ENCODE measurements at places on chromosomes 5 and 9.

DNA sequence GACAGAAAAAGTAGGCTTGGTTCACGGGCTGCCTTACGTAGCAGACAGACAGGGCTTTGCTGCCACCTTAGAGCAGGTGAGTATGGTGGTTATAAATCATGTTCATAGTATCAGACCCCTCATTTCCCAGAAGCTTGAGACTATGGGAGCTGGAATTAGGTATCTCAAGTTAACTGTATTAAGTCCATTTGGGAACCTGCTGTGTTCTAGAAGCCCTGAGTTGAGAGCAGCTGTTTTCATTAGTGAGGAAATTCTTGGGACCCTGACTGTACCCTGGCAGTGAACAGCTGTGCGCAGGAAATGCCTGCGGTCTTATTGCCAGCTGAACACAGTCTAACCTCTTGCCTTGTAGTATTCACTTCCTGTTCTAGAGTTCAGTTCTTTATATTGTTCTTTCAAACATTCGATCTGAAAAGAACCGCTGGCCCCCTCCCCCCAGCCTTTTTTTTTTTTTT lies 29.8 kb downstream of the UGCG start:
- DNase-seq, result no peak

GRCh38 chr9:101130054-101130453 lies 101.5 kb downstream of the PLPPR1 start:
- DNase-seq, result no peak

DNA sequence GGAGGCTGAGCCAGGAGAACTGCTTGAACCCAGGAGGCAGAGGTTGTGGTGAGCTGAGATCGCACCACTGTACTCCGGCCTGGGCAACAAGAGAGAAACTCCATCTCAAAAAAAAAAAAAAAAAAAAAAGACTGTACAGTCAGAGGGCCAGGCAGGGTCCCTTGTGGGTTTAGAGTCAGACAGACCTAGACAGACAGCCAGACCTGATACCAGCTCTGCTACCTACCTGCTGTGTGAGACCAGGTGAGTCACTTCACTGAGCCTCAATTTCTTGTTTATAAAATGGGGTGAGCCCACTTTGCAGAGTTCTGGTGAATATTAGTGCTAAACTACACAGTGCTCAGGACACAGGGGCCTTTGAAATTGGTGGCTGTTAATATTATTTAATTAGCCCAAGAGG lies 19.7 kb downstream of the TRIM14 start:
- no peak for DNase-seq

DNA sequence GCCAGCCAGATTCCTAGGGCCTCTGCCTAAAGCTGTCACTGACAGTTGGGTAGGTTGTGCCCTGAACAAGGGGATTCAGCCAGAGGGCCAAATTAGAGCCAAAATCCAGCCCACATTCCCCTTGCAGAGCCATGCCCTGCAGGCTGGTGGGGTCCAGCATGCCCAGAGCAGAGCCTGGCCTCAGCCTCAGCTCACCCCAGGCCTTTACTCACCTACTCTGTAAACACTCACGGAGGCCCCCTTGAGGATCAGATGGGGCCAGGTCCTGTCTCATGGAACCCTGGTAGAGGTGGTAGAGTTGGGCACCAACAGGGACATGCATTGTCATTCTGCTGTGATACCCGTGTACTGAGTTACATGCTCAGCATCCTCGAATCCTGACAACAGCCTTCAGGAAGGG lies 74.9 kb downstream of the LMX1B start:
- DNase-seq, result no peak

GRCh38 chr9:126429190-126429589 lies 102.6 kb downstream of the MVB12B start:
- no peak for DNase-seq

- DNase-seq, result no peak
Measured at GRCh38 chr5:124310453-124310852, 436.0 kb downstream of the ZNF608 start.

DNA sequence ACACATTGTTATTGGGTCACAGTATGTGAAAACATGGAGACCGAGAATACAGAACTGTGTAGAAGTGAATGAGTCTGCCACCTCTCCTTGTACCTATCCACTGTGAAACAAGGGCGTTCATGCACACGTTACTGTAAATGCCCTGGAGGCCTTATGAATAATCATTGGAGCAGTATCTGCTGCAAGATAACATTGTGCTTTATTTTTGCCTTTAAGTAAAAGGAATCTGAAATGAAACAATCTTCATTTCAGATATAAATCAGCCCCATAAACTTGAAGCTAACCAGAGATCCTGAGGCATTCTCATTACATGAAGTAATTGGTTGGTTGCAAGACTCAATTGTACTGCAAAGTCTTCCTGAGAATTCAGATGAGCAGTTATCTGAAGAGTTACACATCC lies 419.6 kb downstream of the KDM4C start:
- no peak for DNase-seq

DNA sequence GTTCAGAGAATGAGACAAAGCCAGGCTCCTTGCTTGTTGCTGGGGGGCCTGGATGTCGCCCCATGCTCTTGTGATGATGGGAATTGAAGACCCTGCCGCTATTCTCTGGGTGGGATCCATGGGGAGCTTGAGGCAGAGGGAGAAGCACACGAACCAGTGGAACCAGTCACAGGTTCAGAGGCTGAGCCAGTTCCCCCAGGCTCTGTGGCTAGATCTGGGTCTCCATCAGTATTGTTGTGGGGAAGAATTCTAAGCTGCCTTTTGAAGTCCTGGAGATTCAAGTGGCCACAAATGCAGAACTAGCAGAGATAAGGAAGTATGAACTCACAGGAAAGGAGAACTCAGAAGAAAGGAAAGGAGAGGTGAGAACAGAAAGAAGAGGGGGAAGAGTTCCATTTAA lies 219.4 kb downstream of the MSX2 start:
- DNase-seq, result no peak

GRCh38 chr5:29277642-29278041 lies 1915.8 kb upstream of the CDH6 start:
- no peak for DNase-seq

DNA sequence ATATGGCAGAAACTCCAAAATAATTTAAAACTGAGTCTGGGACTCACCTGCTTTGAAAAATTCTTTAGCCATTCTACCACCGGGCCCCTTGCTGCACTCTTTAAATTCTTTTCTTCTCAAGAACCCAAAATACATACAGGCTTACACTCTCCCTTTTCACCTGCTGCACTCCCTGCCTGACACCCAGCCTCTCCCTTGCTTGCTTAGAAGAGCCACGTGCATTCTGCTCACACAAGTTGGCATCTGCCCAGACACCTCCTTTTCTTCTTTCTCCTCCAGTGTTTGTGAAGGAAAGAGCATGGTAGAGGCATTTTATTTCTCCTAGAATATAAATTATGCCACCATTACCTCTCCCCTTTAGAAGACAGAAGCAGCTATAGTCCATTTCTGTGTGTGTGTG lies 39.0 kb upstream of the AOPEP start:
- DNase-seq, result no peak

GRCh38 chr5:175686826-175687225 lies 29.0 kb downstream of the HRH2 start:
- no peak for DNase-seq

- DNase-seq, result no peak
Measured at GRCh38 chr5:151068433-151069197, 12.2 kb downstream of the TNIP1 start.

DNA sequence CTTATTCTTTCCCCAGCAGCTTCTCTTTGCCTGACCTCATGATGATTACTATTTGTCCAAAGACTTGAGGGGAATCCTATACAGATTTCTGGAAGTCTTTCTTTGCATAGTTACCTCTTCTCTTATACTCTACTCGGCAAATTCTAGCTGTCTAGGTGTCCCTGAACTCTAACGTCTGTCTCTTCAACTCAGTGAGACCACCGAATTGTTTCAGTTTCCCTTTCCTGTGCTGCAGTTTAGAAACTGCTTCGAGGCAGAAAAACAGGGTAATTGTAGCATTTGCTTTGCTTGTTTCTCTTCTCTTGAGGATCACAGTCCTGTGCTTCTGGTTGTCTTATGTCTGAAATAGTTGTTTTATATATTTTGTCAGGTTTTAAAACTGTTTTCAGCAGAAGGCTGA lies 14.8 kb downstream of the LVRN start:
- DNase-seq, result no peak

DNA sequence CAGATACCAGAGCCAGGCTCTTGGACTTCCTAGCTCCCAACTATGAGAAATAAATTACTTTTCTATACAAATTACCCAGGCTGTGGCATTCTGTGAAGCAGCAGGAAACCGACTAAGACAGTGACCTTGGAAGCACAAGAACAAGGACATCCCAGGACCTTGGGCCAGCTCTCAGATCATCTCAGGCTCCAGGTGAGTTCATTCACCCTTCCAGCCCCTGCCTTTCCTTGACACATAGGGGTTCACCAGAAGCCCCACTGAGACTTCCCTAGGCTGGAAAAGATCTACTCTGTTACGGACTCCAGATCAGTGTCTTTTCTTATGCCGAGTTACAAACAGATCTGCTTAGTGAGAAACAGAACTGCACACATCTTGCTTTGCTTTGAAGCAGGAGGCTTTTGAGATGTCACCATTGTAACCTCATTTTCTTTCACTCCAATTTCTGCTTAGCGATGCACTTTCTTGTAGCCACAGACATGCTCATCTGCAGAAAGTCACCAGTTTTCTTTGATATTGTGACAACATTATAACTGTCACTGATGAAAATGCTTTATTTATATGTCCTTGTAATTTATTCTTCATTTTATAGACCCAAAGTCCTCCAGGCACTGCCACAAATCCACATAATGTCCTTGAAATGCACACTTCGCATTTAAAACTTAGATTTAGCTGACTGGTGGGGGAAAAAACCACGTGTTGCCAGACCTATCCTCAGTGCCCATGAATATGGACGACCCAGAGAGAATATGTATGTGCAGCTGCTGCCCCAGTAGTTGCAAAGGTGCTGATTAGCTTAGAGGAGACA lies 8.1 kb downstream of the CD180 start:
- no peak for DNase-seq

DNA sequence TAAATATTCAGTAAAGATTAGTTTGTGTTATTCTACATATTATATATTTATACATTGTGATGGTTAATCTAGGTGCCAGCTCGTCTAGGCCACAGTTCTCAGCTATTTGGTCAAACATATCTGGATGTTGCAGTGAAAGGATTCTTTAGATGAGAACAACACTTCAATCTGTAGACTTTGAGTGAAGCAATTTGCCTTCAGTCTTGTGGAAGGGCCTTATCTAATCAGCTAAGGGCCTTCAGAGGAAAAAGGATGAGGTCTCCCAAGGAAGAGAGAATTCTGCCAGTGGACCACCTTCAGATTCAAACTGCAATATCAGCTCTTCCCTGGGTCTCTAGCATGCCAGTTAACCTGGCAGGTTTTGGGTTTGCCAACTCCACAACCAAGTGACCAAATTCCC lies 112.0 kb downstream of the SH3TC2 start:
- DNase-seq, result no peak

GRCh38 chr5:160445132-160445531 lies 23.5 kb downstream of the PTTG1 start:
- DNase-seq, result no peak

GRCh38 chr9:23255346-23255745 lies 570.7 kb downstream of the ELAVL2 start:
- DNase-seq, result no peak

- no peak for DNase-seq
Measured at GRCh38 chr5:95631255-95631958, 11.5 kb downstream of the GPR150 start.

DNA sequence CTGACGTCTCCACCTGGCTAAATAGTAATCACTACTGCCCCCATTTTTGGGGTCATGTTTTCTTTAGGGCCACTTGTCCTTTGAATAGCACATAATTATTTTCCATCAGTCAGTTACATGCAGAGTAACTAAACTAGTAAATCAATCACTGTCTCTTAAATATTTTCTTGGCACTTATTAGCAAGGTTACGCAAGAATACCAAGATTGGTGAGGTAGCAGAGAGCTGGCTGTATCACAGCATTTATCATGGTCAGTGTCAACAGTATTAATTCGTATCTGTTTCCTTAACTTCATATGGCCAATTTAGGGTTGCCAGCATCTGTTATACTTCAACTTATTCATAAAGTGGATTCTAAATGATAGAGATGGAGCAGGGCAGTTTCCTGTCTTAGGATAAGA lies 346.8 kb upstream of the FAM174A start:
- no peak for DNase-seq

Data from stimulated activated CD4-positive, alpha-beta T cell treated with anti-CD3 and anti-CD28 coated beads, Interleukin-12 subunit alpha, Interleukin-12 subunit beta, amount 100 ng/mL, for 48 hours (primary cell).